ENCODE measurements at places on chromosomes 16 and 17.

DNA sequence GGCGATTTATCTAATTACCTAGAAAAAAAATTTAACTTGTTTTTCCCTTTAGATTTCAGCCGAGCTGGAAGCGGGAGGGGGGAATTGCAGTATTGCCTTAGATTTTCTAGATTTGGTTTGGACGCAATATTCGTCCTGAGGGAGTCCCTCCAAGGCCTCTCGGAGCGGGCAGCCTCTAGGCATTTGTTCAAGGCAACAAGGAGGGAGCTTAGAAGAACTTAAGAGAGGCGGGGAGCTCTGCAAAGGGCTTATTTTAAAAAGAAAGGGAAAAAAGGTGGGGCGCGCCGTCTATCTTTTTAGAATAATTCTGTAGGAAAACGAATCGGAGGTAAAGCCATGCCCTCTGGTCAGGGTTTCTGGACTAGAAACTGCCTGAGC, 407 bp upstream of the TMEM94 start:
- DNase-seq, result no peak
- no peaks in the 10 kb centered on the region for H3K36me3 ChIP-seq
- H3K27me3 ChIP-seq, result no peaks in the 10 kb centered on the region
- H3K4me1 ChIP-seq, result peaks cover 51% of the 10 kb centered on the region

DNA sequence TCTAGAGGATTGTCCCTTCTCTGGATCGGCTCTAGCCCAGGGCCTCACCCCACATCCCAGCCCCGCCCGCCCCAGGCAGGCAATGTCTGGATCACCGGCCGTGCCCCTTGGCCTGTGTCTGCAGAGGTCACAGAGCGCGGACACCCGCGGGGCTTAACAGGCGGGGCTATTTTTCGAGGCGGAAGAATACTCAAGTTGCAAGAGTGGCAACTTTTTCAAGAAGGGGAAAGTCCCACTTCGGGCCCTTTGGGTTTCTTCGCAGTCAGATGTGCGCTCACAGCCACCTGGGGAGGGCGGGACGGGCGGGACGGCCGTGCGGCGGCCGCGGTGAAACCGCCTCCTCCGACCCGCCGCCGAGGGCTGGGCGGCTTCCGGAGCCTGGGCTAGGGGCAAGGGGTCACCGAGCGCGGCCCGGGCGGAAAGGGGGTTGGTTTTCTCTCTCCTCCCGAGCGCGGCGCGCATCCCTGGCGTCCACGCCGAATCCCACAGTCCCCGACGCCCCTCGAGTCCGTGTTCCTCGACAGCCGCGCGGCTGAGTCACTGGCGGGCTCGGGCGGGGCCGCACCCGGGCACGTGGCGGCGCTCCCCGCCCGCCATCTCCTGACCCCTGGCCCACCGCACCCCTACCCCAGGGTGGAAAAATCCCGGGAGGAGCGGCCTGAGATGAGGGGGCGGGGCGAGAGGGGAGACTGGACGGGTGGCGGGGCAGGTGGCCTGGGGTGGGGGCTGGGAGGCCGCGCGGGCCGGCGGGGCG, 1.2 kb upstream of the PFN1 start:
- DNase-seq, result peak; percentile 75
- H3K4me1 ChIP-seq, result peaks cover 79% of the 10 kb centered on the region
- peaks cover 23% of the 10 kb centered on the region for H3K36me3 ChIP-seq
- H3K27ac ChIP-seq, result peak overlapping the region; percentile 100
- no peaks in the 10 kb centered on the region for H3K27me3 ChIP-seq
- H3K4me3 ChIP-seq, result peak overlapping the region; percentile 99

DNA sequence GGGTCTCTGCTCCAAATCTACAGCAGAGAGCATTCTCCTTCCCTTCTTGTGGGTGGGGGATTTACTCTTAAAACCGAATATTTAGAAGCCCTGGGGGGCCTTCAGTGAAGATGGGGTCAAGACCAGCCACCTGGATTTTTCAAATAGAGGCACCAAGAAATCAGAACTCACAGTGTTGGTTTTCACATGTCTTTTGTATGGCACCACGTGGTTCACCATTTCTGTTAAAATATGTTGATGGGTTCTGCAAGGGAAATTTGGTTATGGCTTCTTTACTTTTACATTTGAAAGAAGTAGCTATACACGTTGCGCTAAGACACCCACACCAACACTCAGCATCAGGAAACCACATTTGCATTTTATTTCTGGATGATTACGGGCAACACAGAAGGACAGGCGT, 17.7 kb downstream of the MAF start:
- no peak overlapping the region for H3K4me3 ChIP-seq
- DNase-seq, result no peak
- peaks cover 39% of the 10 kb centered on the region for H3K27me3 ChIP-seq
- H3K27ac ChIP-seq, result no peak overlapping the region
- H3K36me3 ChIP-seq, result no peaks in the 10 kb centered on the region

DNA sequence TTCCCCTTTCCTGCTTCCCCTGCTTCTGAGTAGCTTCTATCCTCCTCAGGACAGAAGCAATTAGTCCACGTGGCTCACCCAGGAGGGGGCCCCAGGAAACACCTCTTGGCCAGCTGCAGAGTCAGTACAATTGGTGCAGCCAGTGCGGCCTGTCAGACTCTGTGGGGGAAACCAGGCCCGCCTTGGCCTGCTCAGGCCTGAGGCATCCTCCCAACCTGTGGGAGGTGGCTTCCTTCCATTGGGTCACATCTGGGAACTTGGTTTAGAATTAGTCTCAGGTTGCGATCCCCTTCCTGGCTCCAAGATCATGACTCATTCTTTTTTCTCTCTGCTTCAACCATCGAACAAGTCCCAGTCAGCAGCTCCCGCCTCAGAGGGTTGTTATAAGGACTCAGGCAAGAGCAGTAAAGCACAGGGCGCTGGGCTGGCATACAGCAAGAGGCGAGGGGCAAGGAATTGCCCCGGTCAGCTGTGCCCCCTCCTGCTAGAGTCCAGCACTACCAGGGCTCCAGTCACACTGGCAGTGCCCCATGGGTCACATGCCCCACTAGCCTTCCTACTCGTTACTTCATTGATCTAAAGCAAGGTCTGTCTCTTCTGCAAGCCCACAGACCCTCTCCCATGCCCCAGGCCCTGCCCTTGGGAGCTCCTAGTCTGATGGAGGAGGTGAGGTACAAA, 8.1 kb upstream of the EPX start:
- DNase-seq, result no peak
- H3K27ac ChIP-seq, result no peak overlapping the region
- H3K36me3 ChIP-seq, result no peaks in the 10 kb centered on the region
- peaks cover 40% of the 10 kb centered on the region for H3K27me3 ChIP-seq
- no peak overlapping the region for H3K4me3 ChIP-seq

DNA sequence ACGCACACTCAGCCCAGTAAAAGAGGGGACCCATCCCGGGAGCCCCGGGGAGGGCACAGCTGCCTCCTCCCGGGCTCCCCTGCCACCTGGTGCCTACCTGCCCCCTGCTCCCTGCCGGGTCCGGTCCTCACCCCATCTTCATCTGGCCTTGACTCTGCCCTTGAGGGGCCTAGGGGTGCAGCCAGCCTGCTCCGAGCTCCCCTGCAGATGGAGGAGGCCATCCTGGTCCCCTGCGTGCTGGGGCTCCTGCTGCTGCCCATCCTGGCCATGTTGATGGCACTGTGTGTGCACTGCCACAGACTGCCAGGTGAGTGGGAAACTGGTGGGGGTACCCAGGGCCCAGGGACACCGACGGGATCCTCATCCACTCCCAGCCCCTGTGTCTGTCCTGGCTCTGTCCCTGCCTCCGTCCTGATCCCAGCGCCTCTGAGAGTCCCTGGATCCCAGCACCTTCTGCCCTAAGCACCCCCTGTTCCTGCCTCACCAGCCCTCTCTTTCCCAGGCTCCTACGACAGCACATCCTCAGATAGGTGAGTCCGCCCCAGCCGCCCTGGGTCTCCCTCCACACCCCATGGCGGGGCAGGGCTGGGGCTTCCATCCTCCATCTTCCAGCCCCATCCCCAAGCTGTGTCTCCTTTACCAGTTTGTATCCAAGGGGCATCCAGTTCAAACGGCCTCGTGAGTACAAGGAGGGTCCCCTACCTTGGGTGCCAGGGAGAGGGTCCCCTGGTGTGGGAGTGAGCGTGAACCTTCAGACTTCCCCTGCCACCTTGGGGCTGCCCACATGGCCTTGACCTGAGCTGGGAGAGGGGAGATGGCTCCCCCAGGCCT, 574 bp downstream of the LAT start:
- no peak overlapping the region for H3K4me3 ChIP-seq
- H3K36me3 ChIP-seq, result peaks cover 77% of the 10 kb centered on the region
- DNase-seq, result no peak
- H3K4me1 ChIP-seq, result no peaks in the 10 kb centered on the region

- H3K27me3 ChIP-seq, result peaks cover 16% of the 10 kb centered on the region
- H3K4me3 ChIP-seq, result no peak overlapping the region
- DNase-seq, result no peak
- peaks cover 13% of the 10 kb centered on the region for H3K4me1 ChIP-seq
- no peaks in the 10 kb centered on the region for H3K36me3 ChIP-seq
- H3K27ac ChIP-seq, result no peak overlapping the region
These were observed 36.2 kb downstream of the RGS9 start for GRCh38 chr17:65173284-65173793.

- no peak for DNase-seq
- no peak overlapping the region for H3K4me3 ChIP-seq
- peaks cover under 1% of the 10 kb centered on the region for H3K36me3 ChIP-seq
- peaks cover 9% of the 10 kb centered on the region for H3K27me3 ChIP-seq
- H3K4me1 ChIP-seq, result no peaks in the 10 kb centered on the region
These were observed 38.1 kb downstream of the MRC2 start for GRCh38 chr17:62665599-62665998.

GRCh38 chr17:58587713-58588117, 73.3 kb upstream of the MTMR4 start:
- H3K27ac ChIP-seq, result no peak overlapping the region
- no peaks in the 10 kb centered on the region for H3K27me3 ChIP-seq
- H3K4me3 ChIP-seq, result no peak overlapping the region
- no peaks in the 10 kb centered on the region for H3K36me3 ChIP-seq
- DNase-seq, result peak; percentile 42

DNA sequence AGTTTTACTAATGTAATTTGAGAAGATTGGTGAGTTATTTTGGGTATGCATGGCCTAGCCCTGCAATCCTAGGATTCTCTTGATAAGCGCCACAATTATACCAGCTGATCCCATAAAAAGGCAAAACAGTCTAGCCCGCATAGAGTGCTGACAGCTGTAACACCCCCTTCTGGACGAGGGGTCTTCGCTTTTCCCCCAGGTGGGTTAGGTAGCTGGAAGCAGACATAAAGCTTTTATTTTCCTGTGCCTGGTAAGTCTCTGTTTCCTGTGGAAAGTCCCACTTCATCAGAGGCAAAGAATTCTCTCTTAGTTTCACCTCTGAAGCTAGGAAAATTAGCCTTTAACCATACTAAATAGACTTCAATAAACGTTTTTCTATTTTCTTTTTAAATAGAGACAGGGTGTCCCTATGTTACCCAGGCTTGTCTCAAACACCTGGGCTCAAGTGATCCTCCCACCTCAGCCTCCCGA, 108.3 kb downstream of the YPEL2 start:
- H3K4me3 ChIP-seq, result no peak overlapping the region
- H3K27me3 ChIP-seq, result no peaks in the 10 kb centered on the region
- no peaks in the 10 kb centered on the region for H3K36me3 ChIP-seq
- DNase-seq, result no peak

DNA sequence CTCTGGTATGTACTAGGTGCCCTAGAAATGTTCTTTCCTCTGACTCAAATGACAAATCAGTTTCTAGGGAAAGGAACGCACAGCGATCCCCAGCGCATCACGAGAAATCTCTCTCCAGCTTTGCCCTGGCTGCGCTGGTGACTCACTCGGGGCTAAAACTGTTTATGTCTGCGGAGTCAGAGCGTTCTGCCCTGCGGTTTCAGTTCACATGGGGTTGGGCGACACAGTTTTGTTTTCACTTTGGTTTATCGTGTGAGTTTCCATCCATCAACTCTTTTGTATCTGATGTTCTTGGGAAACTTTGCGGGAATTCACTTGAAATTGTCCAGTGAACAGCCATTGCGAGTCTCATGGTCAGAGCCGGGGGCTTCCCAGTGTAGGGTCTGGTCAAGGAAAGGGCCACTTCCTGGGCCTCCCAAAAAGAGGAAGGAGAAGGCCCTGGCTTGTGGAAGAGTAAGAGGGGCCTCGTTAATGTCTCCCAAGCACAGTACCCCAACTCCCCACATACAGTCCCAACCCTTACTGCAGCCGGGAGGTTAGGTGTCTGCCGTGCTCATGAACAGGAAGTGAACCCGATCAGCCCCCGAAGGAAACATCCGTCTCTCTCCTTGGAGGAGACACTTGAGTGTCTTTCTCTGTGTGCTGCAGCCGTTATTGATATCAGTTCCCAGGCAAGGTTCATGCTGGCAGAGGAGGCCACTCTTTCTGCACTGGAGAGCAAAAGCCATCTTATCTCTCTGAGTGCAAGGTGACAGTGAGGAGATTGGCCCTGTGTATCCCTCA, 643.2 kb downstream of the WWOX start:
- no peaks in the 10 kb centered on the region for H3K27me3 ChIP-seq
- no peak overlapping the region for H3K4me3 ChIP-seq
- DNase-seq, result no peak
- H3K4me1 ChIP-seq, result no peaks in the 10 kb centered on the region

DNA sequence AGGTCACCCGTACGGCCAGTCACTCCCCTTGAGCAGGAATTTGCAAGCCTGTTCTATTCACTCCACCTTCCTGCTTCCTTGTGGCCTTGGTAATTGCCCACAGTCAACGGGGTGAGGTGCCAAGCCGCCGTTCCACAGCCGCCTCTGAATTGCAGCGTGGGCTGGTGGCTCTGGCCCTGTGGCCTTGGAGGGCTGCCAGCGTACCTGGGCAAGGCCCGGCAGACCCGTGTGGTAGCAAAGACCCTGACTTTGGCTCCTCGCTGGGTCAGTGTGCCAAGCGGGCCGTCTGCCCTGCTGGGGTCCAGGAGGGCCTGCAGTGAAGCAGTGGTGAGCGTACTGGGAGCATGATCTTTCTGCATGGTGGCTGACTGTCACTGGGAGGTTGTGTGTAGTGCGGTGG, 3.6 kb downstream of the BANP start:
- no peak overlapping the region for H3K4me3 ChIP-seq
- H3K27me3 ChIP-seq, result no peaks in the 10 kb centered on the region
- peaks cover 3% of the 10 kb centered on the region for H3K36me3 ChIP-seq

GRCh38 chr16:28219282-28219681, 7.5 kb upstream of the XPO6 start:
- H3K27ac ChIP-seq, result no peak overlapping the region
- no peaks in the 10 kb centered on the region for H3K36me3 ChIP-seq

GRCh38 chr16:77331802-77332586, 102.8 kb downstream of the ADAMTS18 start:
- no peaks in the 10 kb centered on the region for H3K36me3 ChIP-seq
- peaks cover 14% of the 10 kb centered on the region for H3K27me3 ChIP-seq
- H3K4me3 ChIP-seq, result no peak overlapping the region

GRCh38 chr16:30551781-30552180, 6.4 kb downstream of the ZNF764 start:
- H3K4me1 ChIP-seq, result peaks cover 85% of the 10 kb centered on the region
- H3K4me3 ChIP-seq, result no peak overlapping the region
- peak overlapping the region; percentile 79 for H3K27ac ChIP-seq
- DNase-seq, result no peak
- H3K36me3 ChIP-seq, result peaks cover 30% of the 10 kb centered on the region
- H3K27me3 ChIP-seq, result no peaks in the 10 kb centered on the region

GRCh38 chr17:79985943-79986391, 49.7 kb downstream of the TBC1D16 start:
- no peak overlapping the region for H3K4me3 ChIP-seq
- DNase-seq, result no peak
- H3K36me3 ChIP-seq, result no peaks in the 10 kb centered on the region

- no peak overlapping the region for H3K27ac ChIP-seq
- H3K27me3 ChIP-seq, result no peaks in the 10 kb centered on the region
These were observed 7.3 kb upstream of the ZDHHC7 start for GRCh38 chr16:85018529-85019236.
